ENCODE measurements at places on chromosomes 7 and 10.
A peak's percentile ranks its signal among the peaks of the same experiment; 100 is the strongest.

DNA sequence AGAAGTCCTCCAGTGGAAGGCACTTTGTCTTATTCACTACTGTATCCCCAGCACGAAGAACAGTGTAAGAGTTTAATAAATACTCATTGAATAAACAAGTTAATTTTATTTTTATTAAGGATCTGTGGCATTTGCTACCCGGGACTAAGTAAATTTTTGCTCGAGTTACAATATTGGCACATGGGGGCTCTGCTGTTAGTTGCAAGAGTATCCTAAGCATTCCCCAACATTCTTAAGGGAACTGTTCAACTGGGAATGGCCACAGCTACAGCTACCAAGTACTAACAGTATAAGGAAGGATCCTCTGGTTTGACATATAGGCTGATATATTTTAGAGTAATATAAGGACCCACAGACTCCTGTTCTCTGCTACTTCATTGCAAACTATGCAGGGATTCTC, 8.7 kb upstream of the LRRTM3 start:
- no peak for DNase-seq

DNA sequence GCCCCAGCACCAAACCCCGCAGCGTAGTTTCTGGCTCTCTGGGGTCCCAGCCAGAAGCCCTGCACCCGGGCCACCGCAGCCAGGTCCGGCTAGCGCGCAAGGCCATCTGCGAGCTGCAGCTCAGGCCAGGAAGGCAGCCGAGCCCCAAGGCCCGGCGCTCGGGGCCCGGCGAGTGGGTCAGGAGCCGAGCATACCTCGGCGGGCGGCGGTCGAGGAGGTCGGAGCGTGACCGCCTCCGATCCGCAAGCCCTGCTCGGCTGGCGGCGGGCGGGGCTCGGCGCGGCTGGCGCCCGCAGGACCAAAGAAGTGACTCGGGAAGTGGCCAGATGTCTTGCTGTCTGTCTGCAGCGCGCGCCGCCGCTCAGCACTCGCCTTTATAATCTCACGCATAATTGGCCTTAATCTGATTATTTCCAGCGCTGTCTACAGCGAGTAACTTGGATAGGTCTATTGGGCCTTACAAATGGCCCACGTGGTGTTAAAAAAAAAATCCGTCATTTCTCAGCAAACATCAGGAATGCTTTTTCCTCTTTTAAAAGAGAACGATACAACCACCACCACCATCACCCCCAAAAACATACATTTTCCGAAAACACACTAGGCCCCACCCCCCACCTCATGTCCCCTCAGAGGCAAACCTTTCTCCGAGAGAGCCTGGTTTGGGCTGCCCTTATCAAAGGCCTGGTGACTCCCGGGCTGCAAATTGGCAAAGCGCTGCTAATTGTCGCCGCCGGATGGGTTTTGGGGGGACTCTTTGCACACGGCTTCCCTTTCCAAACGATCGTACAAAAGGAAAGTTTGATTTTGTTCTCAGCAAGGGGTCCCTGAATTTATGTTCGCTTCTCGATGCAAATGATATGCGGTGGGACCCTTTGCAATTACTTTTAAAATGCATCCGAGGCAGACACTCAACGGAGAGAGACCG, at the start of gene DRGX:
Gene DRGX, minus strand, starts transcription at position 349 of the 925 bp plus-strand sequence. CDS start 649 bp downstream, outside the sequence.
- no peak for DNase-seq

GRCh38 chr7:27775782-27776181, 35.8 kb downstream of the TAX1BP1 start:
- no peak for DNase-seq

DNA sequence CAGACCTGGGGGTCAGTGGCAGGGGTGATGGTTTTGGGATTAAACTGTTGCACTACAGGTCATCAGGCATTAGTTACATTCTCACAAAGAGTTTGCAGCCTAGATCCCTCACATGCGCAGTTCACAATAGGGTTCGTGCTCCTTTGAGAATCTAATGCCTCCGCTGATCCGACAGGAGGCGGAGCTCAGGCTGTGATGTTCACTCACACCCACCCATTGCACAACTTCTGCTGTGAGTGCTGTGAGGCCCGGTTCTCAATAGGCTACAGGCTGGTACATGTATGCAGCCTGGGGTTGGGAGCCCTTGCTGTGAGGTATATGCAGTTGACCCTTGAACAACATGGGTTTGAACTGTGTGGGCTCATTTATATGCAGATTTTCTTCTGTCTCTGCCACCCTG, 416.4 kb downstream of the GFRA1 start:
- DNase-seq: no peak

GRCh38 chr10:132058111-132058745, 7.5 kb upstream of the JAKMIP3 start:
- no peak for DNase-seq

DNA sequence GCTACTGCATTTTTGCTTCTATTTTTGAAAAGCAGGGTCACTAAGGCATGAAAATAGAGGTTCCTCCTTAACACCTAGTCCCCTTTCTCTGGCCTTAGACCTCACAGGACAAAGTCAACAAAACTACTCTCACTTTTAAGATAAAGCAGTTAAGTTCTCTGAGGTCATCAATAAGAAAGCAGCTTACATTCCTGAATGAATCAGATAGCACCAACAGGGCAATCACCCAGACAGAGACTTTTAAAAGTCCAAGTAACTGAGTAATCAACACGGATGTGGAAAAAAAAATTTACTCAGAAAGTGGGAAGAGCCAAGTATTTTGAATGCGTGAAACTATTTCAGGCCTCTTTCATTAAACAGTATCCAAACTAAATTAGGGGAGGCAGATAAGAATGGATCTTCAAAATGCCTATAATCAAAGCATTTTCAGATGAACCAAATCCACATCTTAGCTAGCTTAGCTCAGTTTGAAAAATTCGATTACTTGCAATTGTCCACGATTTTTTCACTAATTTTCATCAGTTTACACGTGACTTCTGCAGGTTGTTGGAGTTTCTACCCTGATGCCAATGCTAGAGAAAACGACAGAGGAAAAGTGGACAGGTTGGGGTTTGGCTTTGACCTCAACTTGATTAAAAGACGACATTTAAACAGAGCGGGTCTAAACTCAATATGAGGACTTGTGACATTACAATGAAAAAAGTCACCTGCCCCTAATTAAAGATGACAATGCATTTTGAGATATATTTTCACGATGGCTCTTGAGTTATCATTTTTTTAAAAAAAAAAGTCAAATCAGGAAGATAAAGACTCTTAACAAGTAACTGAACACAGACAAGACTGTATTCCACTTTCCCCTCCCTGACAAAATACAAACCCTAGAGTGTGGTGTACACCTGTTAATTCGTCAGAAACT, 1.6 kb downstream of the BEND7 start:
- peak; percentile 53 for DNase-seq

GRCh38 chr7:150586068-150586784, 19.0 kb downstream of the GIMAP4 start:
- no peak for DNase-seq

Measured in A549 (cell line).